ENCODE measurements at places on chromosomes 3 and 15.

GRCh38 chr3:101823525-101823924, 25.8 kb upstream of the NFKBIZ start:
- DNase-seq = no peak

GRCh38 chr3:106299300-106300098, 430.7 kb upstream of the CBLB start:
- DNase-seq = peak; percentile 72

- no peak for DNase-seq
Measured at GRCh38 chr3:190548031-190548656, 34.3 kb downstream of the IL1RAP start.

- peak; percentile 63 for DNase-seq
Measured at GRCh38 chr3:106824856-106825255, 552.4 kb upstream of the CCDC54 start.

GRCh38 chr3:56813653-56813960, 11.9 kb upstream of the ARHGEF3 start:
- DNase-seq = no peak

Data from brain microvascular endothelial cell (primary cell).